ENCODE measurements at places on chromosomes 2 and 18. TPM values are rescaled to one million over a fixed set of nuclear protein-coding genes. Genes with fewer than 3 reads are reported as not detected.

DNA sequence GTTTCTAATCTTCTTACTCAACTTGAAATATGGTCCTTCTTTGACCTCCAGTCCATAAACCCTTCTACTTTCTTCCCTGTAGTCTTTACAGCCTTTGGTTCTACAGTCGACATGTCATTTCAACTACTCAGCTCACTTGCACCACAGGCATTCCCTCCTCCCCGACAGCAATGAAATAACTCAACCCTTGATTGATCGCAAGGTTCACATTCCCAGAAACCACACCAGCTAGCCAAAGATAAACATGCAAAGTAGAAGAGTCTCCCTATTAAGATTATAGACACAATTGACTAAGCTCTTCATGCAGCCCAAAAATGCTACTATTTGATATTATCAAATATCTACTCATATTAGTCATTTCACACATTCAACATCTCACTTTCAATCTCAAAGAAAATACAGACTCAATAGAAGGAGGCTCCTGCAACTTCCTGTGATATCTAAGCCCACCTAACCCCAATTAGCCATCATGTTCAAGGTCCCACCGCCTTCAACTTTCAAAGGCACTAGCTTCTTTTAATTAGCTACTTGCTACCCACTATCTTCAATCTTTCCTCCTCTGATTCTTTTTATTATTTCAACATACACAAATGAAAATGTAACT, 50.8 kb downstream of the RTTN start:
- H3K36me3 ChIP-seq: peaks cover 17% of the 10 kb centered on the region
- H3K27me3 ChIP-seq: no peaks in the 10 kb centered on the region
- H3K4me1 ChIP-seq: no peaks in the 10 kb centered on the region
- DNase-seq: no peak
- H3K27ac ChIP-seq: no peak overlapping the region

GRCh38 chr2:240642806-240643092, 17.5 kb downstream of the GPR35 start:
- no peak overlapping the region for H3K27ac ChIP-seq
- peaks cover 4% of the 10 kb centered on the region for H3K4me1 ChIP-seq
- no peaks in the 10 kb centered on the region for H3K36me3 ChIP-seq

DNA sequence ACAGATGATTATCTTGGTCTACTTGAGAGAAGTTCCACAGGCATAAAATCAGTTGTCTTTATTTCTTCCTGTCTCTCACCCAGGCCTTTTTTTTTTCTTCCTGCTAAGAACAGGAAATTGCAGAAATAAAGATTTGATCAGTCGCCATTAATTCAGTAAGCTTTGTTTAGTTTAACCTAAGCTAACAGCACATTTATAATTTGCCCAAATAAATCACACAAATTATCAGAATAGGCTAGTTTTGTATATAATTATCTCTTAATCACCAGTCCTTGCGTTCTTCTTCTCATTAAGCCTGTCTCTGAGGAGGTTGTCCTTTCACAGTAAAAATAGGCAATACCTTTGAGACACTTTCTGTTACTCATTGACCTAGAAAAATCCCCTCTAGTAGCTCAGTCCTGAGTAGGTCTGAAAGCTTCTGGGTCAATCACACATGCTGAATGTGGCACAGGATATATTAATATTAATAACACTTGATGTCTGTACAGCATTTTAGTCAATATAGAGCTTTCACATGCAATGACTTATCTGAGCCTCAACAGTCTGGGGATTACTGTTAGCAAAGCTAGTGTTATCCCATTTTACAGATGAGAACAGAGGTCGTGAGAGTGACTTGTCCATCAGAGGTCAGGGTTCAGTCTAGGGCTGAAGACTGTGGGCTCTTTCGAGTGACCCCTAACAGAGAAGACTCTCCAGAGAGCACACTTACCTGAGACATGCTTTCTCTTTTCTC, 11.2 kb upstream of the STK17B start:
- peak overlapping the region; percentile 34 for H3K4me3 ChIP-seq
- H3K27me3 ChIP-seq: no peaks in the 10 kb centered on the region
- H3K36me3 ChIP-seq: no peaks in the 10 kb centered on the region
- H3K4me1 ChIP-seq: peaks cover 76% of the 10 kb centered on the region

- no peaks in the 10 kb centered on the region for H3K36me3 ChIP-seq
- no peak overlapping the region for H3K27ac ChIP-seq
- H3K4me1 ChIP-seq: no peaks in the 10 kb centered on the region
- no peak overlapping the region for H3K4me3 ChIP-seq
- H3K27me3 ChIP-seq: no peaks in the 10 kb centered on the region
Observed at GRCh38 chr18:3150688-3151087, 69.1 kb downstream of the MYOM1 start.

DNA sequence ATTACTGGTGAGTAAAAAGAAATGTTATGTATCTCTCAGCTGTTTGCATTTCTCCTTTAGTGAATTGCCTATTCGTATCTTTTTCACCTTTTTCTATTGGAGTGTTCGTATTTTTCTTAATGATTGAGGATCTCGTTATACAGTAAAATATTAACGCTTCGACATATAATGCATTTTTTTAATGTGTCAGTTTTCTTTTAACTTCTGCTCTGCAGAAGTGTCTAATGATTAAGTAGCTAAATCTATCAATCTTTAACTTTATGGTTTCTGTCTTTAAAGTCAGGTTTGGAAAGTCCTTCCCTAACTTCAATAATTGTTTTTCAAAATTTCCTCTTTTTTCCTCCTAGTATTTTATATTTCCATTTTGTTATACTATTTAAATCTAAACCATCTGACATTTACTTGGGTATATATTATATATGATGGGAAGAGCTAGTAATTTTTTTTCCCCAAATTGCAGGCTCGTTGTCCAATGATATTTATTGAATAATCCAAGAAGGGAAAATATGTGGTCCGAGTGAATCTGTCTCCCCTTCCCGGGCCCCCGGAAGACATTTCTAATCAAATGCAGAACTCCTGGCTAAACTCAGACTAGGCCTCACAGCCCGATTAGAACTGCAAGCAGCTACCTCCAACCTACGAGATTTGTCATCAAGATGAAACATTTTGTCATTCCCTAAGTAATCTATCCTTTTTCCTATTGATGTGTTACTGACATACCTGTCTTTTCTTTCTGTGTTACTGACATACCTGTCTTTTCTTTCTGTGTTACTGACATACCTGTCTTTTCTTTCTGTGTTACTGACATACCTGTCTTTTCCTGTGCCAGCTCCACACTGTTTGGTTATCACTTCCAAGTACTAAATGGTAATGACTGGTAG, 17.2 kb downstream of the PCBP1 start:
- peak overlapping the region; percentile 72 for H3K27ac ChIP-seq
- no peaks in the 10 kb centered on the region for H3K27me3 ChIP-seq
- DNase-seq: no peak
- no peaks in the 10 kb centered on the region for H3K36me3 ChIP-seq
- H3K4me3 ChIP-seq: peak overlapping the region; percentile 35
- peaks cover 37% of the 10 kb centered on the region for H3K4me1 ChIP-seq

DNA sequence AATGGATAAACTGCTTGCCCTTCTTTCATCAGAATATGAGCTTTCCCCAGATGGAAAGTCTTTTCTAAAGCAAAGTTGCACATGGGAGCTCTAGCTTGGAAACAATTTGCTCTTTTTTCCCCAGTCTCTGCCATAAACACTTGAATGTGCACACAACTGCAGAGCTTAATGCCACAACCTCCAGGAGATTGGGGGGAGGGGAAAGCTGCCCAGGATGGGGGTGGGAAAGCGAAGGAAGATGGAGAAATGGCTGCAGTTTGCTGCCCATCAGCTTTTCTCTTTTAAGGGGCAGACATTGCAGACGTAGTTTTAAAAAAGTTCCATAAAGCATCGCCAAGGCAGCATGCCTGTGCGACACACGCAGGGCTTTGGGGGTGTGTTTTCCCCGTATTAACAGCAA, 1.5 kb downstream of the ACKR3 start:
- DNase-seq: no peak
- peaks cover 13% of the 10 kb centered on the region for H3K4me1 ChIP-seq
- H3K4me3 ChIP-seq: no peak overlapping the region

- H3K27ac ChIP-seq: no peak overlapping the region
- H3K27me3 ChIP-seq: no peaks in the 10 kb centered on the region
- H3K4me3 ChIP-seq: no peak overlapping the region
- H3K36me3 ChIP-seq: no peaks in the 10 kb centered on the region
- no peak for DNase-seq
- H3K4me1 ChIP-seq: no peaks in the 10 kb centered on the region
Observed at GRCh38 chr2:223537651-223538601, 64.2 kb downstream of the SCG2 start.

- H3K4me1 ChIP-seq: no peaks in the 10 kb centered on the region
- H3K27me3 ChIP-seq: no peaks in the 10 kb centered on the region
- H3K4me3 ChIP-seq: no peak overlapping the region
- no peaks in the 10 kb centered on the region for H3K36me3 ChIP-seq
- no peak for DNase-seq
- no peak overlapping the region for H3K27ac ChIP-seq
Observed at GRCh38 chr2:7627583-7627982, 710.4 kb downstream of the RNF144A start.

GRCh38 chr2:127700527-127701192, 637 bp upstream of the SFT2D3 start:
- H3K4me3 ChIP-seq: peak overlapping the region; percentile 75
- DNase-seq: peak; percentile 12
- no peaks in the 10 kb centered on the region for H3K36me3 ChIP-seq
- H3K4me1 ChIP-seq: peaks cover 21% of the 10 kb centered on the region
- no peaks in the 10 kb centered on the region for H3K27me3 ChIP-seq
- peak overlapping the region; percentile 83 for H3K27ac ChIP-seq

- no peaks in the 10 kb centered on the region for H3K36me3 ChIP-seq
- DNase-seq: no peak
- H3K4me3 ChIP-seq: no peak overlapping the region
- H3K27me3 ChIP-seq: no peaks in the 10 kb centered on the region
- H3K4me1 ChIP-seq: no peaks in the 10 kb centered on the region
Observed at GRCh38 chr2:133602538-133602937, 34.3 kb upstream of the NCKAP5 start.

DNA sequence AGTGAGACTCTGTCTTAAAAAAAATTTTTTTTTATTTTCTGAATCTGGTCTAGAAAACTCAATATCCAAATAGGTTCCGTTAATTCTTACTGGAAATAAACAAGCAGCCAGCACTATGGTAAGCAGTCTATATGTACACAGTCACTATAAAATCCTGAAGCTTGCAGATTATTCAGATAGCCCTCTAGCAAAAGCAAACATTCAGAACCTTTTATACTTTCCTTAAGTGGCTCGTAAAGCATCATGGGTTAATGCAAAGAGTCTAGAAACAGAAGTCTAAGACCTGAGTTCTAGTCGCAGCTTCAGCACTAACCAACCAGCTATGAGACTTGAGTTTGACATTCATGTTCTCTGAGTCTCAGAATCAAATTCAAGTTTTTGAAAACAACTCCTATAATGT, 51.9 kb downstream of the SIGLEC15 start:
- peaks cover 12% of the 10 kb centered on the region for H3K36me3 ChIP-seq
- peaks cover 14% of the 10 kb centered on the region for H3K4me1 ChIP-seq
- no peak overlapping the region for H3K4me3 ChIP-seq
- DNase-seq: no peak

DNA sequence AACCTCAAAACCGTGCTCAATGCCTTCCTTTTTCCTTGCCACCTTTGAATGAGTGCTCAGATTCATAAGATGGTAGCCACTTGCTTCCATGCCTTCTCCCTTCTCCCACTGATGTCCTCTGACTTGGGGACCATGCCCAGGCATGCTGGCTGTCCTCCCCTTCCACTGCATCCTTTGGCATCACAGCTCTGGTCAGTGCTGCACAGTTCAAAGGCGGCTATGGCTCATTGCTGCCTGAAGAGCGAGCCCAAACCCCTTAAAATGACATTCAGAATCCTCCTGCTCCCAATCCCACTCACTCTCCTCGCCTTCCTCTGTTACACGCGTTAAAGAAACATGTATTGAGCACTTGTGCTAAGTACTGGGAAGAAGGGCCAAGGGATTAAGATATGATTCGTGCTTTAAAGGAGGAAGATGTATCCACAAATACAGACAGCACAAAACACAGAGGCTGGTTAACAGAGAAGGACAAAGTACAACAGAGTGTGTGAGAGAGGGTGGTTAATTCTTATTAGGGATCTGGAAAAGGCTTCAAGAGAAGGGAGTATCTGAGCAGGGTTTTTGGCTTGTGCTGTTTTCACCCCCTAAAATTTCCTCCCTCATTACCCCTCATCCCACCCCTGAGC, 81.8 kb downstream of the CERKL start:
- H3K27ac ChIP-seq: no peak overlapping the region
- no peaks in the 10 kb centered on the region for H3K36me3 ChIP-seq
- no peak overlapping the region for H3K4me3 ChIP-seq
- H3K4me1 ChIP-seq: no peaks in the 10 kb centered on the region

- H3K27me3 ChIP-seq: no peaks in the 10 kb centered on the region
- no peak overlapping the region for H3K27ac ChIP-seq
- H3K4me3 ChIP-seq: no peak overlapping the region
- H3K4me1 ChIP-seq: no peaks in the 10 kb centered on the region
- H3K36me3 ChIP-seq: no peaks in the 10 kb centered on the region
Observed at GRCh38 chr2:205543937-205544702, 138.2 kb upstream of the NRP2 start.

DNA sequence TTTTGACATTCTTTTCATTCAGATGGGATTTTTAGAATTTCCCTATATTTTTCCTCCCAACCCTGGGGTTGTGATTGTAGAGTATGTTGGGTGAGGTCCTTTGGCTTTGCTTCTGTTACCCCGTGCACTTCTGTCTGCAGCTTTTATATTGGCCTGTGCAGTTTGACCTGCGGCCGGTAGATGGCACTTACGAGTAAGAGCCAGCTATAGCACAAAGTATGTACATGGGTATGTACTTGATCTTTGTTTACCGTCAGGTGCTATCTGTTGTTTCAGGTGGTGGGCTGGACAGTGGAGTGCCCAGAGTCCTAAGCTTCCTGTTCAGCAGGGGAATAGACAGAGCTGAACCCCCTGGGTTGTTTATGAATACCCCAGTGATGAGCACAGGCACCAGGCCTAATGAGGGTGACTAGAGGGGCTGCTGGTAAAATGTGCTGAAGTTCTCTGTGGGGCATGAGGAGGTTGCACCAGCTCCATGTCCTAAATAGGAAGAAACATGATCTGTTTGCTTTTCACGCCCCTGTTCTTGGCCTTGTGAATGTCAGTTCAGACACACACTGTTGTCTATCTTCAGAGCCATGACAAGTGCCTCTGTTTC, 58.9 kb upstream of the THUMPD2 start:
- H3K36me3 ChIP-seq: no peaks in the 10 kb centered on the region
- DNase-seq: no peak
- H3K4me3 ChIP-seq: no peak overlapping the region
- no peaks in the 10 kb centered on the region for H3K27me3 ChIP-seq

- no peaks in the 10 kb centered on the region for H3K36me3 ChIP-seq
- DNase-seq: peak; percentile 41
- no peaks in the 10 kb centered on the region for H3K27me3 ChIP-seq
- no peaks in the 10 kb centered on the region for H3K4me1 ChIP-seq
Observed at GRCh38 chr18:75161256-75162028, 47.5 kb downstream of the PTGR3 start.

DCDC2C gene
- not detected for polyA plus RNA-seq

SCN7A gene
- polyA plus RNA-seq: not detected

ARHGEF4 gene
- polyA plus RNA-seq: 2.6 TPM
